ENCODE measurements at places on chromosomes 1 and 21. TPM values are rescaled to one million over a fixed set of nuclear protein-coding genes. Genes with fewer than 3 reads are reported as not detected.
A peak's percentile ranks its signal among the peaks of the same experiment; 100 is the strongest.

DNA sequence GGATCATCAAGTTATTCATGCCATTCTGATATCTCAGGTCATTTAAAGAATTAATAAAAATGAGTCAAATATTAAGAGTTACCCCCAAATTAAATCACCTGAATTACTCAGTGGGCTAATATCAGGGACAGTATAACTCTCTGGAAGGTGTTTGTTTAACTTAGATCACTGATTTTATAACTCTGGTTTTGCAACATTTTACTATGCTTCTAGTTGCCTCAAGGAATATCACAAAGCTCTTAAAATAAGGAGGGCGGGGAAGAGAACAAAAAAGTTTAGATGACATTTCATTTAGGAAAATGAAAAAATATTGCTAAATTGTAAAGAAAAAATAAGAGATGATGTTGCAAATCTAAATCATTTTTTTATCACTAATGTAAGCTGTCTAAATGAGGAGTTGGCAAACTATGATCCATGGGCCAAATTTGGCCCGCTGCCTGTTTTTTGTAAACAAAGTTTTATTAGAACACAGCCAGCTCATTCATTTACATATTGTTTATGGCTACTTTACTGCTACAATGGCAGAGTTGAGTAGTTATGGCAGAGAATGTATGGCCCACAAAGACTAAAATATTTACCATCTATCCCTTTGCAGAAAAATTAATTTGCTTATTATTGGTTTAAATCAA is 31.9 kb upstream of the SLC19A2 start:
- no peak for DNase-seq

DNA sequence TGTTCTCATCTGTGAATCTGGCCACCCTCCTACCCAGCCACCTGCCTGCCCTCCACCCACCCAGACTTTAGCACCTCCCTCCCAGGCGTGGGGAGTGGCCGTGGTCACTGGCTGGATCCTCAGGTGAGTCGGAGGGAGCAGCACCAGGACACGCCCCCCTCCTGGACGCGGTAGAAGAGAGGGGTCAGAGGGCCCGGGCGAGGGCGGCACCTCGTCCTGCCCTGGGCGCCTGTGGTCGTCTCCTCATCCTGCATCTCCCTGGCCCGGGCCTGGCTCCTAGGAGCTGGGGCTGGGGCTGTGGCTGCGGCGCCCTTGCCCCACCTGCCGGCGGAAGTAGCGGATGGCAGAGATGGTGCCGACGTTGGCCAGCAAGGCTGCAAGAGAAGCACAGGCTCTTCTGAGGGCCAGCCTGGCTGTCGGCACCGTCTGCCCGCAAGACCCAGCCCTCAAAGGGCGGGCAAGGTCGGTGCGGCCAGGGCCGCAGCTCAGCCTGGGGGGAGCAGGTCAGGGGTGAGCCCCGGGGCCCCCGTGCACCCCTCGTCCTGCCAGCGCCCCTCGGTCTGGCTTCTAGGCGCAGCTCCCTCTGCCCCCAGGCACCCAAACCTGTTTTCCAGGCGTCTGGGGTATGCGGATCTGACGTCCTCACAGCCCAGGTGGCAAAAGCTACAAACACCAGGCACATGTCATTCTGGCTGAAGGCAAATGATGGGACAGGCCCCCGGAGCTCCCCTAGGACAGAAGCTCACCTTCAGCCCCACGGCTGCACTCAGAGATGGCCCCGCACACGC is 5.8 kb downstream of the PERM1 start:
- DNase-seq = peak; percentile 44

DNA sequence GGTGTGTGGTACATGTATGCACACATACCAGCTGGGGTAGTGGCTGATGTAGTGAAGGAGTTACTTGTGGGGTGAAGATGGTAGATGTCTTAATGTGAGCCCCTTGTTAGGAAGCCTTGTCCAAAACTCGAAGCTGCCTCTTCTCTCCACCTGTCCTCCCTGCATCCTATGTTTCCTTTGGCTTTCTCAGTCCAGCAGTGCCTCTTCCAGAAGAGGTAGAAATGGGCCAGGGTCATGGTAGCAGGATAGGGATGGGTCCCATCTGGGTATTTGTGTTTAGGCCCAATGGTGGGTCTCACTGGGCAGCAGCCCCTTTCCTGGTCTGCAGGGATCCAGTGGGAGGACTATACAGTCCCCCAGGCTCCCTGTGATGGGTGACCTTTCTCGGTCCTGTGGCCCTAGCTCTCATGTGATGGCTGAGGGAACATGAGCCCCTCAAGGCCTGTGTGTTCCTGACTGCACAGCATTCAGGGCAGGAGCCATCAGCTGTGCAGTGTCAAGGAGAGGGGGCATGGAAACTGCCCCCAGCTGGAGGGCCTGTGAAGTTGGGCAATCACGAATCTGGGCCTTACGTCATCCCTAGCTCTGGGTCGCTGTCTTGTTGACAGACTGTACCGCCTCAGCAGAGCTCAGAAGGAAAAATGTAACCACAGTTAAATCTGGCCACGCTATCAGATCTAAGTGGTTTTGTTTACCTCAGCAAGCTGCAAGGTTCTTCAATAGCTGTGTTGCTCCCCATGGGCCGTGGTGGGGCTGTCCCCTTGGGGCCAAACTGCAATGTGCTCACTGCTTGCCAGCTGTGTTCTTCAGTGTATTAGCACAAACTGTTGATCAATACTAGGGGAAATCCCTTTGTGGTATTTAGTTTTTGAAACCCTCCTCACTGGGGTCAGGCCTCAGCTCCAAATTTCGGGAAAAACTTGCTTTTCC is 82.7 kb downstream of the NOS1AP start:
- DNase-seq = no peak

DNA sequence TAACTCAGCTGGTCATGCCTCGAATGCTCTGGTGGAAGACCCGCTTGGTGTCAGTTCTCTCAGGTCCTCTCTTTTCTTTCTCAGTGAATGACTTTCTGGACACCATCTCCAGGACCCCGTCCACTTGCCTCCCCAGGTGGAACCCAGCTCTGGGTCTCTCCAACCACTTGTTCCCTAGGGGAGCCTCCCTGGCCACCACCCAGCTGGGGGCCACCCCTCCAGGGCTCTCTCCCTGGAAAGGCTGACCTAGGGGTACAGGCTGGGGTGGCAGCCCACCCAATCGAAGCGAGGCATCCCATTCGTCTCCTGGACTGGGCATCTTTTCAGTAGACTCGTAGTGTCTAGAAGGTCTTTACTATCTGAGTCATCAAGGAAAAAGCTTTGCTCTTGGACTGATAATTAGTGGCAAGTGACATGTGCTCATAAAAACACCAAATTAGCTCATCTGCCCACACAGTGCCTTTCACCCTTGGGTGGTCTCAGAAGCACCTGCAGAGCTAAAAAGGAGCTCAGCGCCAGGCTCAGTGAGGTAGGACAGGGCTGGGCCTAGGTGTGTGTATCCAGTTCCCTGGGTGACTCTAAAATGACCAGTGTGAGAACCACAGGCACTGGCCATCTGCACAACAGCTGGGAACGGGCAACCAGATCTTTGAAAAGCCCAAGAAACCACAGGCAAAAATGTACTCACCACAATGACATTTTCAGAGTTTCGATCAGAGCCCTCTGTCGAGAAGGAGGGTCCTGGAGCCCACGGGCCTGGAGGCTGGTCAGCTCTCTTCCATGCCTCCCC is 2.4 kb upstream of the PDXK start:
- DNase-seq = no peak

DNA sequence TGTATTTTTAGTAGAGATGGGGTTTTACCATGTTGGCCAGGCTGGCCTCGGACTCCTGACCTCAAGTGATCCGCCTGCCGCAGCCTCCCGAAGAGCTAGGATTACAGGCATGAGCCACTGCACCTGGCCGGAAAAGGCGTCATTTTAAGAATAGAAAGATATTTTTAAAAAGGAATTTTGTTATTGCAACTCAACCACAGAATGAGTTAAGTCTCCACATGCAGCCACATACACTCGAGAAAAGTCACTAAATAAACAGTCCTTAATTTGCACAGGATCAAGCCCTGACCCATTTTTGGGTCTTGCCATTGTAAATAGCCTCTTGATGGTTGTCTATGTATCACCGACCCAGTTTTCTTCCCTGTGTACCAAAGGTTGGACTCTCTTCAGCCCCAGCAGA is 85.5 kb downstream of the FBXO2 start:
- no peak for DNase-seq

- DNase-seq = no peak
These were observed 15.8 kb upstream of the TTC22 start for GRCh38 chr1:54816951-54817350.

GRCh38 chr21:43307677-43308070 is 119.3 kb downstream of the SIK1 start:
- no peak for DNase-seq

- no peak for DNase-seq
These were observed 153.1 kb upstream of the CXADR start for GRCh38 chr21:17359781-17360180.

DNA sequence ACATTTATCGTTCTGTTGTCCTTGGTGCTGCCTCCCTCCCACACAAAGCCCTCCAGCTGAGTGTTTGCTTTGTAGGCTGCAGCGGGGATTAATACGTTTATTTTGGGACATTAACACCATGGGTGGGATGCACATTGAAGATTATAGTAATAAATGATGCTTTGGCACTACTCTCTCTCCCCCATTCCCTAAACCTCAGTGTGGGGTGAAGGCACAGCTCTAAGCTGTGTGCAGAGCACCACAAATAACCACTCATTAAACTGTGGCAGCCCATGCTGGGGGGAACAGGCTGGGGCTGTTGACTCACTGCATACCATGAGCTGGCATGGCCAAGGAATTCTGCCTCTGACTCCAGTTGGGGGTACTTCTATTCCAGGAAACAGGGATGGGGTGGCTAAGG is 7.7 kb downstream of the PCP4L1 start:
- no peak for DNase-seq

- no peak for DNase-seq
These were observed 10.7 kb downstream of the TMEM81 start for GRCh38 chr1:205073511-205073910.

DNA sequence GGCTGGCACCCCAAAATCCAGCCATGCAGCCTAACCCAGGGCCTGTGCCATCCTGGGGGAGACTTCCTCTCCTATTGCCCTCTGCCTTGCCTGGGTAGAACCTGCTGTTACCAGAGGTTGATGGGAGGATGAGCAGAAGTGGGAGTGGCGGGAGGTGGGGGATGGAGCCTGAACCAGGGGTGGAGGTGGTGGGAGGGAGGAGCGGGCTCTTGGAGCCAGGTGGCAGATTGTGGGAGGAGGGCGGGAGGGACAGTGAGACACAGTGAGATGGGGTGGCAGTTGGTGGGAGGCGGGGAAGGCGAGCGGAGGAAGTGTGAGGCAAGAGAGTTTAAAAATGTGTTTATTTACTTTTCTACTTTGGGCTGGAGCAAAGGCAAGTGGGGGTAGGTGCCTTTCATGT is 87.3 kb downstream of the KCNJ6 start:
- no peak for DNase-seq

- peak; percentile 21 for DNase-seq
These were observed 34.4 kb downstream of the ADGRL2 start for GRCh38 chr1:81834921-81835698.

DNA sequence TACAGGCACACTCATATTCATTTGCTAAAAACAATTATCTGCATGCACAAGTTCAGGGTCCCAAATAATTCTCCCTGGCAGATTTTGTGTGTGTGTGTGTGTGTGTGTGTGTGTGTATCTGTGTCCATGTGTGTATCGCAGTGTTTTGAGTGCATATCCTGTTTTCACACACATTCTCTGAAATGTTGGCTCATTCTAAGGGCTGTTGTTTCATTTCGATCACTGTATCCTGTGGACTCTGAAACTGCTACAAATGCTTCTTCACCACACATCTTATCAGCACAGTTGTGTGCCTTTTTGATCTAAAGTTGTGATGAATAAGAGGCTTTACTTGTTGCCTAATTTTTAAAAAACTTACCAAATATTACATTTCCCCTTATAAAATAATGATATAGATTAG is 34.6 kb downstream of the NR5A2 start:
- DNase-seq = no peak

DNA sequence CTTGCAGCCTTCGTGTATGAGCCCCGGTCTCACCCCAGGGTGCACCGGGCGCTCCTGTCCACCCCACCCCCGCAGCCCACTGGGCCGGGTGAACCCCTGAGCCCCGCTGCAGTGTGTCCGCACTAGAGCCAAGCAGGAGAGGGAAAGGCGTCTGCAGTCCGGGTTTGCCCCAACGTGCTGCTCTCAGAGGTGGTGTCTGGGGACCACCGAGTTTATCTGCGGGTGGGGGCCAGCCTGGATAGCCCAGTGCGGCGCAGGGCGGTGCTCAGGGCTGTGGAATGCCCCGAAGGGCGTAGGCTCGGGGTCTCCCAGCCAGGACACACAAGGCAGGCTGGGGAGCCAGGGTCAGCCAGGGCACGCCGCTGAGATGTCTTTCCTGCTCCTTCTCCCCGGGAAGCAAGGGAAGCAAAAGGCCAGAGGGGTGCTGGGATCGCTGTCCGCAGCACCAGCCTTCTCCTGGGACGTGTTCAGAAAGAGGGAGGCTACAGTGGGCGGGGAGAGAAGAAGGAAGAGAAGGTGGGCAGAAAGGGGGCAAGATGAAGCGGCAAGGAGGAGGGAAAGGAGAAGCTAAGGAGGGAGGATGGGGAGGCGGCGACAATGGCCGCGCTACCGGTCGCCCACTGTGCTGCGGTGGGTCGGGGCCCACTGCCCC is 56.6 kb downstream of the MAB21L3 start:
- peak; percentile 35 for DNase-seq

DNA sequence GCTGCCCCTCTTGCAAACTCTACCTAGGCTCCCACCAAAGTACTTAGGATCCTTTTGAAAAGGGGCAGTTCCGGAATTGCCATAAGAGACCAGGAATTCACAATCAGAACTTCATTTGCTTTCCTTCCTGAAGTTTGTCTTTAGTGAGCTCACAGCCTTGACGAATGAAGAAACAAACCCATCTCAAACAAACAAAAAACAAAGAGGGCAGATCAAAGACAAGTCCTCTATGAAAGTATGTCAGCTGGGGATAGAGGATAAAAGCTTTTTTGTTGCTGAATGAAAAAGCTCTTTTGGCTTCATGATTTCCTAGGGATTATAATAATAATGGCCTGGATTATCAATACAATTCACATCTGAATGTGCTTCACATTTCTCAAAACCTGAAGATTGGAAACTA is 357.9 kb upstream of the DUSP10 start:
- no peak for DNase-seq

DNA sequence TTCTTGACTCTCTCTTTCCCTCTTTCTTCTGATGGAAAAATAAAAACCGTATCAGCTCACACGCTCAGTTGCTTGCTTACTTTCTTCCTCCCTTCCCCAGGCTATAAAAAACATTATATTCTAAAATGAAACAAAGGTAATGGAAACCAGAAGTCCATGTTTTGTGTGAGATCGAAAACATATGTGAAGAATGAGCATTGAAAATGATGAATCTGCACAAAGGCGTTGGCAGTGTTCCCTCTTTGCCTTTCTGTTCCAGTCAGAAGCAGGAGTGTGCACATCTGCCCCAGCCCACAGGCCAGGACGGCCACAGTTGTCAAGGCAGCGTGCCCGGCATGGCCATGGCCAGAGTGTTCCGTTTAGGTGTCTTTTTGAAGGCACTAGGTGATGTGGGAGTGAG is 185.3 kb upstream of the USP24 start:
- DNase-seq = no peak

- DNase-seq = no peak
These were observed 25.0 kb upstream of the AHCYL1 start for GRCh38 chr1:109959632-109959973.

- DNase-seq = no peak
These were observed 35.0 kb downstream of the USP24 start for GRCh38 chr1:55180075-55180670.

The RYR2 gene
- total RNA-seq = 5.4 TPM

The C8A gene
- total RNA-seq = not detected

The CD5L gene
- not detected for total RNA-seq

The ZNF648 gene
- not detected for total RNA-seq

The NUP210L gene
- 0.15 TPM for total RNA-seq

The CHD5 gene
- 0.15 TPM for total RNA-seq

The OR2G6 gene
- not detected for total RNA-seq

Data from endothelial cell (in vitro differentiated cells).